ENCODE measurements at places on chromosomes 4 and X.

DNA sequence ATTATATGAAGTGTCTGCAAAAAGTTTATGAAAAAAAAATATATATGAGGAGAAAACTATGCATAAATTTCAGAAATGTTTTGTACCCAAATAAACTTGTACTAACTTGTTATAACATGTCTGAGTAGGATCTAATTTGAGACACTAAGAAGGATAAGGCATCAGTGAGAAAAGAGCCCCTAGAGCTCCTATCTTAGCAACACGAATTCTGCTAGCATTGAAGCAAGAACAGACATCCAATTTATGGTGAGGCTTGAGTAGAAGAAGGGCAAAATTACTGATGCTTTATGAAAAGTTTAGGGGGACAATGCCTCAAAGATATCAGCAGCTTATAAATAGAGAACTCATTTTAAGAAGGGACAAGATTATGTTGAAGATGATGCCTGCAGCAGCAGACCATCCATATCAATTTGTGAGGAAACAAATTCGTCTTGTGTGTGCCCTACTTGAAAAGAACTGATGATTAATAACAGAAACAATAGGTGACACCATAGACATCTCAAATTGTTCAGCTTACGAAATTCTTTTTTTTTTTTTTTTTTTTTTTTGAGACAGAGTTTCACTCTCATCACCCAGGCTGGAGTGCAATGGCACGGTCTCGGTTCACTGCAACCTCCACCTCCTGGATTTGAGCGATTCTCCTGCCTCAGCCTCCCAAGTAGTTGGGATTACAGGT, 35.7 kb upstream of the ADAM29 start:
- DNase-seq, result no peak

DNA sequence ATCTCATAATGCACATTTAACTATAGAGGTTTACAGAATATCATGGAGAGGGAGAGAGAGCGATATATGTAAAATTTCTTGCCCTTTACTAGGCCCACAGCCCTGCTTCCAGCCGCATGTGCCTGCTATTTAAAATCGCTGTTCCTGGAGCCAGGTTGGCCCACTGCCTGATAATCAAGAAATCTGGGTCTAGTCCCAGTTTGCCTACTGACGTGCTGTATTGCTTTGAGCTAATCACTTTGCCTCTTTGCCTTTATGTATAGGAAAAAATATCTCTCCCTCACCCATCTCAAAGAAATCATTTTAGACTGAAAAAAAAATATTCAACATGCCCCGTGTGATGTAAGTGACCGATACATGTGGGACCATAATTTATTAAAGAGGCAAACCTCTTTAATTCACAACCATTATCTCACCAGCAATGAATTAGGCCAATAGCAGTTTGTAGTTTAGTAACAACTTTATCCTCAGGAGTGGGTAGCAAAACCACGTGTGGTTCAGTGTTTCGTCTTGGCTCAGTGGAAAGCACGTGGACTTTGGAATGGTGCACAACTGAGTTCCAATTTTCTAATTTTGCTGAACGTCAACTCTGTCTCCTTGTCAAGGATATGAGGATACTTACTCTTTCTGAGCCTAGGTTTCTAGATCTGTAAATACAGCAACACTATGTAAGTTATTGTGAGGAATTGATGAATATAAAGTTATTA, 62.6 kb downstream of the GRXCR1 start:
- no peak for DNase-seq

DNA sequence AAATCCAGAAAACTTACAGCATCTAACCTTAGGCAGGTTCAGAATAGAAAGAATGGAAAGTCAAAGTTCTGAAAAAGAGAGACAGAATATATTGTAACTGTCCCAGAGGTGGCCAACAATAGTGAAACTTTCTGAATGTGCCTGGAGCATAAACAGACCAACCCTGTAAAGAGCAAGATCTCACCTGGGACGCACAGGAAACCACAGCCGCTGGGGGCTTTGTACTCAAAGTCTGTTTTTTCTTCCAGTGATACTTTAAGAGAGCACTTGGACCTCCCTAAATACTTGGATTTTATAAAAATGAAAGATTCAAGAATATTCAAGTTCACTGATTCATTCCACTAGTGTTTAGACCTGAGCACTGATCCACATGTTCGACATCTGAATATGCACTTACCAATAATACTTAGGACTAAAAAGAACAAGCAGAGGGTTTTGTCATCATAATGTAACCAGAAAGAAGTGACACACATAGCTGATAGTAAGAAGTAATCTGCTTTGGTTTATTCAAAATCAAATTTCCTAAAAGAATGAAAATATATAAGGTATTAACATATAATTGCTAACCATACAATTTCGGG, 35.3 kb downstream of the ARAP2 start:
- no peak for DNase-seq

DNA sequence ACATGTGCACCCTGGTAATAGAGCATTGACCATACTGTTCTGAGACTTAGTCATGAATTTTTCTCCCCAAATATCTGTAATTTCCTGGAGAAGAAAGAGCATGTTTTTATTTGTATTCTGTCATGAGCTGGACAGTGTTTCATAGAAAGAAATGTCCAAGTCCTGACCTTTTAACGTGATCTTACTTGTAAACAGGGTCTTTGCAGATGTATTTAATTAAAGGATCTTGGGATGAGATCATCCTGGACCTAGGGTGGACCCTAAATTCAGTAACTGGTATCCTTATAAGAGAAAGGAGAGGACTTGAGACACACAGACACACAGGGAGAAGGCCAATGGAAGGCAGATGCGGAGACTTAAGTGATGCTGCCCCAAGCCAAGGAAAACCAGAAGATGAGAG, 3.6 kb downstream of the ADGRA3 start:
- DNase-seq, result no peak

DNA sequence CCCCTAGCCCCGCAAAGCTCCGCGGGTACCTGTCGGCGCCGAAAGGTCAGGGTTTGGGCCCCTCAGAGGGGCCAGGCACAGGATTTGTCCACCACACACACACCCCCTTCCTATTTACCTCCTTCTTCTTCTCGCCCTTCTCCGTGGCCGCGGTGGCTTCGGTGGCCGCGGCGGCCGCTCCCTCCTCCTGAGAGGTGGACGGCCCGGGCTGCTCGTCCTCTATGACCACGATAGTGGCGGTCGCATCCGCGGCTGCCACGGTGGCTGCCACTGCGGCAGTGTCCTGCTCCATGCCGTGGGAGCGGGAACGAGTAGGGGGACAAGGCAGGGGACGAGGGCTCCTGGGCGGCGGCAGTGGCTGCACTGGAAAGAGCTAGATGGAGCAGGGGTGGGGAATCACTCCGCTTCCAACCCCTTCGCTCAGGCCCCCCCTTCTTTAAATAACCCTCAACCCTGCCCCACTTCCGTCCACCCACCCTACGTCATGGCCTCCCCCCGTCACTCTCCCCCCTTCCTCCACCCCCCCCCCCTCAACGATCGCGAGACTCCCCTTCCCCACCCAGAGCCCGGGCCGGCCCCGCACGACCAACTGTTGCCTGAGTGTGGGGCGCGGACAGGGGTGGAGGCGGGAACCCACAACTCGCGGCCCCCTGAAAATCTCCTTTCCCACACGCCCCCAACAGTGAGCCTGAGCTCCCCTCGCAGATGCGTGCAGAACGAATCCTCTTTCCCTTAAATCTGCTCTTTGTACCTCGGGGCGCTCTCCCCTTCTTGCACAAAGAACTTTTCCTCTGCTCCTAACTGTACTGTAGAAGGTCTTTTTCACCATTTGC, at the start of gene SMARCA1:
TSS of gene SMARCA1 (minus strand) at position 412 of the 833 bp plus-strand sequence. CDS start at position 292, 120 bp downstream.
- no peak for DNase-seq

DNA sequence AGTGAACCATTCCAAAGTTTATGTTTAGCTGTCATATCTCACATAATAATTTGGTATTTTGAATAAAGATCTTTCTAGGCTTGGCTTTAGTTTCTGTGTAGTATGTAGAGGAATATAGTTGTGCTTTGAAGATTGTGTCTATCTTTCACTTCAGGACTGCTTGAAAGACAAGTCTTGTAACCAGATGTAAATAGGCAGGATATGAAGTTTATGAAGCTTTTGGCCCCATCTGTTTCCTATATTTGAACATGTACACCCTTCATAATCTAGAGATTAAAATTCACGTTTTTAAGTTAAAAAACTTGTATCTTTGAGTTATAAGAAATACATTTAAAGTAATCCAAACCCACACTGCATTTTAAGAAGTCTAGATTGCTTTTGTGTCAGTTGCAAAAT, 11.7 kb upstream of the FREM3 start:
- DNase-seq, result no peak

GRCh38 chrX:153352858-153353257, 18.9 kb downstream of the ZNF275 start:
- no peak for DNase-seq

- no peak for DNase-seq
These were observed at the start of gene CXCL1 for GRCh38 chr4:73869130-73870055. TSS of gene CXCL1 (plus strand) at chr4:73869393. CDS start at chr4:73869471, 78 bp downstream.

DNA sequence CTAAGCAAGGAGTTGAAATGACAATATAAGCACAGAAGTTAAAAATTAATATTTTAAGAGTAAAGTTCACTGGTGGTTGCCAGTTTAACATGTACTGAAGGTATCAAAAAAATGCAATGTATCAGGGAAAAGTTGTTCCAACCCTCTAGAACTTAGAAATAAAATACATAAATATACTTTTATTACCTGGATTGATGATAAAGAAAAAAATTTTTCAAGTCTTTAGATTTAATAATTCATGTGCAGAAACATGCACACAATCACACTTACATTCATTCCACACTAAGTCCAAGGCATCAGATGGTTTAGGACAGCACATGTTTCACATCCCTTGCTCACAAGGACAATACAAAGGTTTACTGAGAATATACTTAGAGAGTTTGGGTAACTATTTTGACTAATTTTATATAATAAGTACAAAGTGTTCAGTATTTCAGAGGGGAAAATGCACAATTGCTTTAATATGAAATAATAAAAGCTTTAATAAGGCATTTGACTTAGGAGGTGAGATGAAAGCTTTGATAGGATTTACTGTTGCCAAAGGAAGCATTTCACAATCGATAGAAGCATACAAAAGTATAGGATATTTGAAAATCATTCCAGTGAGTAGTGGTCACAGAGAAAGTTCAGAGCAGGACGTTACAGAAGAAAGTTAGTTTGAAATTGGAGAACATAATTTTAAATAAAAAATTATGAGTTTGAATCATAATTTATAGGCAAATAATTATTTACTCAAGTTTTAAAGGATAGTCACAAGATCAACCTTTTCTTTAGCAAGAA, 392 bp upstream of the UGT2A3 start:
- DNase-seq, result no peak

- no peak for DNase-seq
These were observed 85.4 kb downstream of the SHISA3 start for GRCh38 chr4:42482516-42483327.

GRCh38 chr4:7237873-7238272, 45.5 kb downstream of the SORCS2 start:
- no peak for DNase-seq

DNA sequence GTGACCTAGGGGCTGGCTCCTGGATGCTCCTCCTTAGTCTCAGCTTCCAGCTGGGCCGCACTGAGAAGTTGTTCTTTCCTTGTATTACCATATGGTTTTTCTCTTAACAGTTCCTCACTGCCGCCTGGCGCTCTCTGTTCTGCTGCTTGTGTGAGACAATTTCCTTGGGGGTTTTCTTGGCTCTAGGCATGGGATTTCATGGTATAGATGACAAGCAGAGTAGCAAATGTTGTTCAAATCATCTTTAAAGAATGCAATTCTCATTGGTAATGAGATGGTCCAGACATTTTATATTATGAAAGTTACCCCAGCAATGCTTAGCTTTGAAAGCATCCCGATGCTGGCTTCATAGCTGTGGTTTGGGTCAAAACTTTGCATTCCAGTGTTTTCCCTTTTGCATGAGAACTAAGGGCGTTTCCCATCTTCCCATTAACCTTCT, 37.6 kb downstream of the SEPTIN11 start:
- no peak for DNase-seq

GRCh38 chr4:15738877-15739276, 36.0 kb downstream of the BST1 start:
- no peak for DNase-seq

- DNase-seq, result no peak
These were observed 169.2 kb downstream of the BMPR1B start for GRCh38 chr4:94926936-94927335.

- no peak for DNase-seq
These were observed 8.8 kb upstream of the XIAP start for GRCh38 chrX:123851079-123851478.

DNA sequence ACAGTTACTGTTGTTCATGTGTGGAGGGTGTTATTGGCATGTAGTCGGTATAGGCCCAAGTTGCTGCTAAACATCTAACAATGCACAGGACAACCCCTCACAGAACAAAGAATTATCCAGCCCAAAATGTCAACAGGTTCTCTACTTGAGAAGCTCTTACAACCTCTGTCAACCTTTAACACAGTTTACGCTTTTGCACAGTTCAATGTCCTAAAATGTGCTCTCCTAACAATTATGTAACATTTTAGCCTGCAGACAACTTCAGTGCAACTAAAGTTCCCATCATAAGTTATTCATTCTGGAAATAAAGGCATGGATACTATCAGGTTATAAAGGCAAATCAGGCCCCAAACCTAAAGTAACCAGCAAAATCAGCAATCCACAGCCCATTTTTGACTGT, 66.2 kb downstream of the ASB9 start:
- no peak for DNase-seq

DNA sequence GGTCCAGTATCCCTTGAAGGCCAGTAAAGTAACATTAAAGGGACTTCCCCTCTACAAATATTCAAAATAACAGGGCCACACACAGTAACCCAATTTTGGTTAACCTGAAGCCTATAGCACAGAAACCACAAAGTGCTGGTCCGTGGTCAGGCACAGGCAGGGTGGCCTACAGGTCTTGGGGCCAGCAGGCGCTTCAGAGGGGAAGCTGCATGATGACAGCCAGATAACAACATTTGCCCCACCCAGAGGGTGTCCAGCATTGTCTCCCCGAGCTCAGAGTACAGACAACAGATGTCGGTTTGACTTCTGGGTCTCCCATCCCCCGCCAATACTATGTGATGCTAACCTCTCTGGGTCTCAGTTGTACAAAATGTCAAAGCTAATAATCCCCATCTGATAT, 51.1 kb downstream of the SH3KBP1 start:
- DNase-seq, result no peak

GRCh38 chr4:19729886-19730651, 521.6 kb upstream of the SLIT2 start:
- no peak for DNase-seq

DNA sequence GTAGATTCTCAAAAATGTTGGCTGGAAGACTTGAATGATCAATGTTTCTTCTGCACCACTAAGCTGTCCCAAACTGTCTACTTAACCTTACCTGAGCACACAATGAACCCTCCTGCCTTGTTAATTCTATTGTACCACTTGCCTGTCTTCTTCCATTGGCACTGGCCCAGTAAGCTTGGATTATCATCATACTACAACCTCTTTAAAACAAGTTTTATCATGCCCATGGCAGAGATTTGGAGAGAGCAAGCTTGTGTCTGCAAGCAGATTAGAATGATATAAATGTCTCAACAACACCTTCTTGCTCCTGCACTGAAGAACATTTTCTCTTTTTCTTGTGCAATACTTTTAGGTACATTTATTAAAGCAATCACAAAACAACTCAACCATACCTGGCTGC, 74.0 kb upstream of the VMA21 start:
- DNase-seq, result no peak
